ENCODE measurements at places on chromosomes 7 and 10. TPM values are rescaled to one million over a fixed set of nuclear protein-coding genes. Genes with fewer than 3 reads are reported as not detected.
A peak's percentile ranks its signal among the peaks of the same experiment; 100 is the strongest.

- H3K36me3 ChIP-seq, result no peaks in the 10 kb centered on the region
- no peaks in the 10 kb centered on the region for H3K4me1 ChIP-seq
- no peak overlapping the region for H3K4me3 ChIP-seq
- H3K27me3 ChIP-seq, result peaks cover 1% of the 10 kb centered on the region
- no peak for DNase-seq
These were observed 88.3 kb upstream of the ANTXRL start for GRCh38 chr10:46198516-46198915.

GRCh38 chr10:63586043-63586442 lies 64.8 kb downstream of the REEP3 start:
- no peaks in the 10 kb centered on the region for H3K4me1 ChIP-seq
- DNase-seq, result no peak
- no peak overlapping the region for H3K27ac ChIP-seq
- no peaks in the 10 kb centered on the region for H3K36me3 ChIP-seq
- H3K4me3 ChIP-seq, result no peak overlapping the region
- H3K27me3 ChIP-seq, result no peaks in the 10 kb centered on the region

GRCh38 chr7:68697796-68698280 lies 900.4 kb upstream of the AUTS2 start:
- no peaks in the 10 kb centered on the region for H3K27me3 ChIP-seq
- H3K27ac ChIP-seq, result no peak overlapping the region
- no peak for DNase-seq
- no peaks in the 10 kb centered on the region for H3K4me1 ChIP-seq
- no peaks in the 10 kb centered on the region for H3K36me3 ChIP-seq
- H3K4me3 ChIP-seq, result no peak overlapping the region

DNA sequence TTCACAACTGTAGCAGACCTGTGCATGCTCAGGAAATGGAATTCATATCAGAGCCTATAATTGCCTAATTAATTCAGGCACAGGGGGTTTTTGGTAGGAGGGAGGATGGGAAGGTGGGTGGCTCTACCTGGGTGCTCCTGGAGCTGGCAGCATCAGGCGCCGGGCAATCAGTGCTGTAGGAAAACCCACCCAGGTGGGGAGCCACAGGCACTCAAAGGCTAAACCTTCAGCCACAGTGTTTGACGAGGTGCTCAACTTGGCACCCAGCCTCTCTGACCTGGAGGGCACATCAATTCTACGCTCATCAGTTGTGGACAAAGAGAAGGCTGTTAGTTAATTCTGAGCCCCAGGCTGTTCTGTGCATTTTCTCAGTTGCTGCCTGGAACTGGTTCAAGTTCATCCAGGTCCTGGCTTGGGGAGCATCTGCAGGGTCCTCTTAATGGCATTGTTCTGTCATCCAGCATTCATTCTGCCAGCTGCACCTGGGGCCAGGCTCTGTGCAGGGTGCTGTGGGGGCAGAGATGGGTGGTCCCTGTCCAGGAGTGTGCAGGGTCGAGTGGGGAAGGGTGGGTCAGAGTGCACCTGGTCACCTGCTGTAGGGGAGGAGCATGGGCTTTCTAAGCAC lies 54.1 kb upstream of the NPTX2 start:
- no peaks in the 10 kb centered on the region for H3K36me3 ChIP-seq
- no peak for DNase-seq
- no peaks in the 10 kb centered on the region for H3K27me3 ChIP-seq
- no peak overlapping the region for H3K27ac ChIP-seq
- no peak overlapping the region for H3K4me3 ChIP-seq
- H3K4me1 ChIP-seq, result no peaks in the 10 kb centered on the region

DNA sequence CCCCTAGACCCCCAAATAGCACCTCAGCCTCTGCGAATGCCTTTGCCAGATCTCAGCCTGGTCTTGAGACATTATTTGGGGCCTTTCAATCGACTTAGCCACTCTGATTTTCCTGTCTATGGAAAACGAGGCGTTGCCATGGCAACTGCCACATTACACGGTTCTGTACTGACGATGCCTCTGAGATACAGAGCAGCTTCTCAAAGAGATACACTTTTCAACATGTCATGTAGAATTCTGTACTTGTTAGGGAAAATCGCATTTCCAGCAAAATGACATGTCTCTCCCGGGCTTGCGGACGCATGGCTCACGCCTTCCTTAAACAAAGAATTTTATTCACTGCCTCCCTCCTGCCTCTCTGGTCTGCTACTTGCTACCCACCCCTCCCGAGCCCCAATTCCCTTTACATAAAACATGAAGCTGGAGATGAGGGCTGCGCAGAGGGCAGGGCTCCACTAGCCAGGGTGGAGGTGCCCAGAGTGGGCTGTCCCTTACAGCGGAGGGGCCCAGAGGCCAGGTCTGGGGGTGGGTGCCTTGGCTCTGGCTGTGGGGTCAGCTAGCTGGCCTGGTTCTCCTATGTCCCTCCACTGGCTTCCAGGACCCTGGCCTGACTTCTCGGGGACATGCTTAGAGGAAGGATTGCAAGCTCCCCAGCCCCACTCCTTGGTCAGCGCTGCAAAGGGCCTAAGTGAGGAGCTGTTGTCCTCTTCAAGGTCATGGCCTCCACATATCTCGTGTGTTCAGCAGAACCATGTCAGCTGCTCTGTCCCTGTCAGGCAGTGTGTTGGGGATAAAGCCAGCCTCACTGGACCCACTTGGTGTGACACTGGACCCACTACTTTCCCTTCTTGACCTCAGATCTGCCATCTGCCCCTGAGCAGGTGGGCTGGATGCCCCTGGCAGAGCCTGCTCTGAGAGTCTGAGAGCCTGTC lies 342.5 kb downstream of the RPS24 start:
- H3K27me3 ChIP-seq, result no peaks in the 10 kb centered on the region
- no peaks in the 10 kb centered on the region for H3K36me3 ChIP-seq
- H3K4me3 ChIP-seq, result no peak overlapping the region
- no peak for DNase-seq
- H3K4me1 ChIP-seq, result no peaks in the 10 kb centered on the region

GRCh38 chr7:45072131-45073030 lies 16.4 kb downstream of the NACAD start:
- no peak for DNase-seq
- peaks cover 63% of the 10 kb centered on the region for H3K36me3 ChIP-seq
- peaks cover 2% of the 10 kb centered on the region for H3K4me1 ChIP-seq
- no peak overlapping the region for H3K4me3 ChIP-seq
- no peak overlapping the region for H3K27ac ChIP-seq

DNA sequence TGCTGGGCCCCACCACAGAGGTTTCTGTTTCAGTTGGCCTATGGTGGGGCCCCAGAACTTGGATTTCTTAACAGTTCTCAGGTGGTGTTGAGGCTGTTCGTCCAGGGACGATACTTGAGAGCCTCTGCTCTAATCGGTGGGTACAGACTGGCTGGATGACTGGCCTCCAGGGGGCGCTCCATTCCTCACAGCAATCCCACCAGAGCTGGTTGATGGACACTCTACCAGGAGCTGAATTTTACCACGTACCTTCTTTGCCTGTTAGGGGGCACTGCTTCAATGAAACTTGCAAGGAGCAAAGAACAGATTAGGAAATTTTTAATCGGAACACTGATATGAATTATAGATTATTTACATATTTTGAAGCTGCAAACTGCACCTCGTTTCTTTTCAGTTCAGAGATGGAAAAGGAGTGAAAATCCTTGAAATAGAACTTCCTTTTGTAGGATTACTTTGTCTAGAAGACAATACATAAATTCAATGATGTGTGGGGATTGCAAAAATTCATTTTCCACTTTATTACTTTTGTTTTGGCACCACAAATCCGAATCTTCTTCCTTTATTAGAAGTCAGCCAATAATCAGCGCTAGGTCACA lies 44.8 kb downstream of the KBTBD2 start:
- peaks cover 13% of the 10 kb centered on the region for H3K4me1 ChIP-seq
- peak overlapping the region; percentile 14 for H3K4me3 ChIP-seq
- peak; percentile 77 for DNase-seq
- H3K36me3 ChIP-seq, result no peaks in the 10 kb centered on the region
- H3K27ac ChIP-seq, result no peak overlapping the region
- peaks cover 26% of the 10 kb centered on the region for H3K27me3 ChIP-seq

DNA sequence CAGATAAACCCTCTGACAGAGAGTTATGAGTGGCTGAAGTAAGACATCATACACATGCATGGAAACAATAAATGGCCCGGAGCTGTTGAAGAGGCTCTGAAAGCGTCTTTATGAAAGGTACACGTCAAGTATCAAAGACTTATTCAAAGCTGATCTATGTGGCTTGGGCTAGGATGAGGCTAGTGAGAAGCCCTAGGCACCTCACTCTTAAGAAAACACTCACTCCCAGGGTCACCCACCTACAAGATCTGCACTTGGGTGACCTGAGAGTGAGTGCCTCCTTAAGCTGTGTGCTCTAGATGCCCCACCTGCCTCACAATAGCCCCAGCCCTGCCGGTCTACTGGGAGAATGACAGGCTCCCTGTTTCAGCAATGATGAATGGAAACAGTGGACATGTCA lies 1.1 kb upstream of the GIMAP1 start:
- H3K4me1 ChIP-seq, result peaks cover 44% of the 10 kb centered on the region
- H3K27me3 ChIP-seq, result no peaks in the 10 kb centered on the region
- H3K27ac ChIP-seq, result peak overlapping the region; percentile 76
- H3K36me3 ChIP-seq, result peaks cover 55% of the 10 kb centered on the region
- DNase-seq, result no peak
- peak overlapping the region; percentile 94 for H3K4me3 ChIP-seq

- H3K4me3 ChIP-seq, result no peak overlapping the region
- no peak overlapping the region for H3K27ac ChIP-seq
- peaks cover 9% of the 10 kb centered on the region for H3K27me3 ChIP-seq
- DNase-seq, result no peak
- no peaks in the 10 kb centered on the region for H3K4me1 ChIP-seq
These were observed 151.6 kb upstream of the PRSS58 start for GRCh38 chr7:142409471-142409870.

DNA sequence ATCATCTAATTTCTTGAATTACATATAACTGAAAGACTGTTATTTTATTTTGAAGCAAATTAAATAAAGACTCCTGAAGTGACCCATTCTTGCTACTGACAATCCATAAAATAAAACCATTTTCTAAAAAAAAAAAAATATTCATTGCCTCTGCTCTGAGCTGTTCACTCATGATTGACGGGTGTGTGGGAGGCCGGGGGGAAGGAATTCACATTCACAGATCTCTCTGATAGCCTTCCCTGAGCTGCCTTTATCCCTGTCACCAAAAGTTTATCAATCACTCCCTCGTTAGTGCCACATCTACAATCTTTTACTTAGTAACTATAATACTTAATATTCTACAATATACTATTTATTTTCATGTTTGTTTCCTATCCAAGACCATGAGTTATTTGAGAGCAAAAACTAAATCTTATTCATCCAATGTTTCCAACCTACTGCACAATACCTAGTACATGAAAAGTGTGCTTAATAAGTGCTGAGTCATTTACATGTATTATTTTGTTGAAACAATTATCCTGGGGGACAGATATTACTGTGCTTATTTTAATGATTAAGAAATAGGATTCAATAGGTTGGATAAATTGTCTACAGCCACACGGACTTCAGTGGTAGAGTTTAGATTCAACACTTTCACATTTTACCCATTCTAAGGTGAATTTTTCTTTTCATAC lies 618.7 kb downstream of the PHTF2 start:
- H3K4me3 ChIP-seq, result no peak overlapping the region
- no peak for DNase-seq
- H3K36me3 ChIP-seq, result no peaks in the 10 kb centered on the region
- H3K4me1 ChIP-seq, result no peaks in the 10 kb centered on the region
- H3K27ac ChIP-seq, result no peak overlapping the region

DNA sequence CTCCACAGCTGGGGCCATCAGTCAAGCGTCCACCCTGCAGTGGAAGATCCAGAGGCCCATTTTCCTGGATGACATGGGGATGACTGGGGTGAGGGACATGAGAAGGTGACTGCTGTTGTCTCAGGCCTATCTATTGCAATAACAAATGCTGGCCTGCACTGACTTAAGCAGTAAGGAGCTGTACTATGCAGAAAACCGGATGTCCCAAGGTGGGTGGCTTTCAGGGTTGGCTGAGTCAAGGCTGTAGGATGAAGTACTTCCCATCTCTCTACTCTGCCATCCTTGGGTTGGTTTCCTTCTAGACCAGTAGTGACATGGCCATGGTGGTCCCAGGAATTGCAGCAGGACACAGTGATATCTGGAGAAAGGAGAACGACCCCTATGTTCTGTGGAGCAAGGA lies 48.1 kb downstream of the NEURL1 start:
- H3K27ac ChIP-seq, result no peak overlapping the region
- no peaks in the 10 kb centered on the region for H3K36me3 ChIP-seq
- no peak for DNase-seq
- H3K4me3 ChIP-seq, result no peak overlapping the region
- H3K27me3 ChIP-seq, result peaks cover 19% of the 10 kb centered on the region

DNA sequence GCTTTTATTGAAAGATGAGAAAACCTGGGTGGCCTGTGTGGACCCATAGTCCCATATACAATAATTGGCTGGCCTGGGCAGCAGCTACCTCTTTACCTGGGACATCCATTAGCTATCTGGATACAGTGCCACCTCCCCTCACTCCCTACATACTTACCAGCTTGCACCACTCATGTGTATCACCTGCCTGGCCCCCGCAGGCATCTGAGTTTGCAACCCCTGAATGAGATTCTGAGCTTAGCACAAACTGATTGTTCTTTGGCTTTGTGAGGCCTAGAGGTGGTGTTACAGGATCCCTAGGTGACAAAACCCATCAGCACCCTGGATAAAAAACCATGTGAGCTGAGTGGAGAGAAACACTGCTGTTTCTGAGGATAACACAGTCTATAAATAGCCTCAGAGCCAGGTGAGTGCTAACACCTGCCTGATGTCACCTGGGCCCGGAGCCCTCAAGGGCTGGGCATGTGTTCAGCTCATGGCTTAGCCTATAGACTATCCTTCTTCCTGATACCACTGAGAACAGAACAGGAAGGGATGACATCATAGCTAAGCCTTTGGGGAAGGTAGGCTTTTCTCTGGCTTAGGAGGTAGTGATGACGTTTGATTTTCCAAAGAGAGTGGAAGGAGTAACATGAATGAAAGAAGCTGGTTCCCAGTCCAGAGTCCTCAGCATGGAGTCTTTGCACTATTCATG lies 2.6 kb upstream of the PPIF start:
- no peaks in the 10 kb centered on the region for H3K27me3 ChIP-seq
- no peak for DNase-seq
- H3K36me3 ChIP-seq, result peaks cover 17% of the 10 kb centered on the region
- H3K4me3 ChIP-seq, result no peak overlapping the region
- H3K4me1 ChIP-seq, result peaks cover 29% of the 10 kb centered on the region

DNA sequence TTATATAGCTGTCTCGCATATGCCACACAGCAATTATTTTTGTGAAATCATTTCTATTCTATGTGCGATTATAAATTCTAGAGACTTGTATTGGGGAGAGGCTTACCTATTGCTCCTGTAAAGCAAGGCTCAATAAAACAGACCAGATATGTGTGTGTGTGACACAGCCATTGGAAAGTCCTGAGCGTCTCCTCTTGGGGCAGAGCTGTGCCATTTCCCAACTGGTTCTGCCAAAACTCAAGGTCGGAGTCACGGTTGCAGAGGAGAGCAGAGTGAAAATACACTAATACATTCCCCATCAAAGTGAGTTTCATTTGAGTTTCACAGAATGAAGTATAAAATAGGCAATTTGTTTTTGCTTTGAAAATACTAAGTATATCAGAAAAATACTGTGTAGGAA lies 567.4 kb upstream of the FZD8 start:
- no peaks in the 10 kb centered on the region for H3K27me3 ChIP-seq
- H3K4me1 ChIP-seq, result no peaks in the 10 kb centered on the region
- H3K27ac ChIP-seq, result no peak overlapping the region
- H3K4me3 ChIP-seq, result no peak overlapping the region
- no peaks in the 10 kb centered on the region for H3K36me3 ChIP-seq
- DNase-seq, result no peak

ZNF488 gene
- total RNA-seq, result 1.7 TPM

UCN3 gene
- total RNA-seq, result not detected

NPY4R gene
- not detected for total RNA-seq

SGPL1 gene
- 139 TPM for total RNA-seq

ZNF37A gene
- total RNA-seq, result 31.9 TPM

FOXI2 gene
- not detected for total RNA-seq

CALML3 gene
- total RNA-seq, result not detected
